BJ (cell line): ENCODE measurements at places on chromosomes 6 and 20.
A peak's percentile ranks its signal among the peaks of the same experiment; 100 is the strongest.

DNA sequence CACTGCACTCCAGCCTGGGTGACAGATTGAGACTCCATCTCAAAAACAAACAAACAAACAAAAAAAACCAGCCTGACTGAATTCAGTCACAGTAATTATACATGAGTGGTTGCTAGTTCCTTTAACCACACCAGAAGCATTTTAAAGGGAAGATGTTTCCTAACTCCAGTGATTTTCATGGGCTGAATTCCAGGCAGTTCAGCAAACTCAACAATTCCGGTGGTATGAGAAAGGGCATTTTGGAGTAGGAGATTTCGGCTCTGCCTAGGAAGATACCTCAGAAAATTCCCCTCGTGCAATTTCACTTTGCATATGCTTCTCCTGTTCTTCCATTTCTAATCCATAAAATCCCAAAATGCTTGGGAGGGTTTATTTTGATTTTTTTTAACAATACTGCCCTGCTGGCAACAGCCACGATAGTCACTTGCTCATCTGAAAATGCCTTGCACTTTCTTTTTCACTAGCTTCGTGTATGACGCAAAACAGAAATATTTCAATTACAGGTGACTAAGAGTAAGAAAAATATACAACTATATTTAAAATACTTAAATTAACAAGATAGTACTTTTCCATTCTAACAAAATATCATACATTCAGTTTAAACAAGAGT, 48.3 kb upstream of the IPCEF1 start:
- no peak for DNase-seq

DNA sequence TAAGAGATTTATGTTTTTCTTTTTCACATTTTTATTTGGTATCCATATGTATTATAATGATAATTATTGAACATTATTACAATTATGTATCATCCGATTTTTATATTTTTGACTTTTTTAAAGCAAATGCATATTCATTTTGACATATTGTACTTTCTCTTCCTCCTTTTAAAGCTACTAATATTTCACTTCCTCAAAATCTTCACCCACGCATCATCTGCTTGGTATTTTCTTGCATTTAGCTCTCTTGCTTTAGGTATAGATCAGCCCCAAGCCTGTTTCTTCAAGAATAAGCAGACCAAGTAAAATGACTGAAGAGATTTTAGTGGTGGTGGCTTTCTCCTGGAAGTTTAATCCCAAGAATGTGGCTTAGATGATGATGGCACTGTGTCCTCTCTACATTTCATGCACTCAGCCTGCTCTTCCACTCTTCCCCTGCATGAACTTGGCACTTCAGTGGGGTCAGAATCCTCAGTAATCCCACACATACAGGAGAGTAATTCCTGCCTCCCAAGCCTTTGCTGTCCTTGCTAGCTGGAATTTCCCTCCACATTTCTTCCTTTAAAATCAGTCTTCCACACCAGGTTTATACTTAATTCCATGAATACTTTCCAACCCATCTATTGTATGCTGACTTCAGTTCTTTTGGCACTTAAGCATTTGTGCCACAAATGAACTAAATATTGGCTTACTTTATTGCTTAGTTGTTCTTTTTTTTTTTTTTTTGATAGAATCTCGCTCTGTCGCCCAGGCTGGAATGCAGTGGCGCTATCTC, 8.2 kb downstream of the NCOA7 start:
- DNase-seq = no peak

DNA sequence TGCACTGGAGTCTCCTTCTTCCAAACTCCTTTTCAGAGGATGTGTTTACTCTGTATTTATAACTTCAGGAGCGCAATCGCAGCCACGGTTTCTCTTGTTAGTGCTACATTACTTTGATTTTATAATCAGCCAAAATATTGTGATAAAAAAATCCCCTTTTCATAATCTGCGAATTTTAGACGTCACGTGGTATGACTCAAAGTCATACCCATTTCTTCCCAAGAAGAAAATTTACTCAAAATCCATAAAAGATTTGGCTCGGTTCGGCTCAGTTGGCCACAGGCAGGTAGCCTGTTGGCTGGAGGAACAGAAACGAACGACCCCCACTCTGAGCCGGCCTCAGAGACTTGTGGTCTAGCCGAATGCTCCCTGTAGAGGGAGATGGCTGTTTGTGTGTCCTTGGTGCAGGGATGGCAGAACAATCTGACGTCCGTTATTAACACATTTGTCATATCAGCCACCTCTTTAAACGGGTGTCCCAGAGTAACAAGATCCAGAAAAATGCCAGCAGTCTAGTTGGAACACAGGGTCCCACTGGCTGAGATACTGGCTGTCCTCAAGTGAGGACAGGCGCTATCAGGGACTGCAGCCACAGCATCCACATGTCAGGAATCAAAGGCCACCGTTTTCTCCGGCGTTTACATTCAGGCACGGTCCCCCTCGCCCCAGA, 247.6 kb downstream of the DLL1 start:
- DNase-seq = no peak

- DNase-seq = no peak
Observed at GRCh38 chr6:119166024-119166784, 87.7 kb upstream of the FAM184A start.

GRCh38 chr6:131400054-131400778, 172.8 kb upstream of the ARG1 start:
- peak; percentile 59 for DNase-seq

- no peak for DNase-seq
Observed at GRCh38 chr20:50136822-50137599, 16.5 kb downstream of the PEDS1 start.

- DNase-seq = no peak
Observed at GRCh38 chr6:147077251-147077650, 127.0 kb upstream of the STXBP5 start.

- no peak for DNase-seq
Observed at GRCh38 chr6:161641175-161641574, 367.3 kb upstream of the AGPAT4 start.

DNA sequence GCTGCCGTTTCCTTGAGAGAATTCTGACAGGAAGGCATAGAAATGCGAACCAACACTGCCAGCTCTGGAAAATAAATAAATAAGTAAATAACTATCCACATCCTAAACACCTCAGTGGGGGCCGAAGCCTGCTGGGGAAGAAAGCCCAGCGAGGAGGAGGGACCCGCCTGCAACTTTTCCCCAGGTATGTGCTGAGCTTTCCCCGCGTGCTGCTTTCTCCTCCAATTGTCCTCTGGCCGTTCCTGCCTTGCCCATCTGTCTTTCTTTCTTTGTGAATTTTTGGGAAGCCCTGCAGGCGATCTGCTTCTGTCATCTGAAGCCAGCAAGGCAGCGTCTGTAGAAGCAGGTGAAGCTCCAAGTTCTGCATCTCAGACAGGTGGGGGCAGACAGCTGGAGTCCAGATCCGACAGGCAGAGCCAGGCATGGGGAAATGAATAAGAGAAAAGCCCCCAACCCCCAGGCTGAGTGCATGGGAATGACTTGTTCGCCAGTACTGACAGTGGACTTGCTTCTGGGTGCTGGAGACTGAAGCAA, 49.2 kb upstream of the IL17A start:
- DNase-seq = no peak

DNA sequence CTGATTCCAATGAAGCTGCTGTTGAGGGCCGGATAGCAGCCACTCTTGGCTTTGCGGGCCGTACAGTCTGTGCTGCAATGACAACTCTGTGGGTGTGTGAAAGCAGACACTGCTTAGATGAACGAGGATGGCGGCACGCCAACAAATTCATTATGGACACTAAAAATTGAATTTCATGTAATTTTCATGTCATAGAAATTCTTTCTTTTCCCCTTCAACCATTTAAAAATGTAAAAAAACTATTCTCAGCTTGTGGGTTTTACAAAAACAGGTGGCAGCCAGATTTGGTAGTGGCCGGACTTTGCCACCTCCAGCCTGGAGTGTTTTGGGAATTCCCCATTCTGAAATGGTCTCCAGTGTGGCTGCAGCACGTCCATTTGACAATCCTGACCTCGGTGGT, 26.0 kb downstream of the MAS1 start:
- no peak for DNase-seq

- no peak for DNase-seq
Observed at GRCh38 chr6:24931296-24931695, 4.5 kb downstream of the RIPOR2 start.

DNA sequence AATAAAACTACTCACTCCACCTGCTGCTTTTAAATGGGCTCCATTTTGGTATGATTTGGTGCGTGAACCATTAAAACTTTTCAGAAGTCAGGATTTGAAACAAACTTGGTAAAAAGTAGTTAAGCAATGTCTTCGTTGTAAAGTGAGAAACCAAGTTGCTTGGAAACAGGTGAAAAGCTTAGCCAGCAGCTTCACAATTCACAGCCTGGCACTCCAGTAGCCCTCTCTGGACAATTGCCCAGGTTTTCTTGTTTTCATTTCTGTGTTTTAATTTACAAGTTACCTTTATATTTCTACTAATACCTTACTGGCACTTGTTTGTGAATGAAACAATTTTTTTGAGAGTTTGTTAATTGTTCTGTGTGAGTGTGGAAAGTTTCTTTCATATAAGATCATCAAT, 12.8 kb downstream of the NT5E start:
- no peak for DNase-seq

DNA sequence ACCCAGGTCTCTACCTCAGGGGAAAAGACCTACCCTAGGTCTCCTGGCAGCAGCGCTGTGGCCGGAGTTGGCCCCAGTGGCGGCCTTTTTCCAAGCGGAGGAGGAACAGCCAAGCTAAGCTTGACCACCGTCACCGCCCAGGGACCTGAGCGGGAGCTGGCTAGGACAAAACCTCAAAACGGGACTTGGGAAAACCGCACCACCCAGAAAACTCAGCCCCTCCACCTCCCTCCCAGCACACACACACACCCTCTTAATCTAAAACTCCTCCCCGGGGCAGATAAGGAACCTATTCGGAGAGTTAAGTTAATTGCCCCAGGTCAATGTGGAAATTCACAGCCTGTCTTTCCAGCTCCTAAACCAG, 2.7 kb upstream of the TRERF1 start:
- no peak for DNase-seq

GRCh38 chr6:34383656-34384320, 8.7 kb downstream of the NUDT3 start:
- DNase-seq = no peak

DNA sequence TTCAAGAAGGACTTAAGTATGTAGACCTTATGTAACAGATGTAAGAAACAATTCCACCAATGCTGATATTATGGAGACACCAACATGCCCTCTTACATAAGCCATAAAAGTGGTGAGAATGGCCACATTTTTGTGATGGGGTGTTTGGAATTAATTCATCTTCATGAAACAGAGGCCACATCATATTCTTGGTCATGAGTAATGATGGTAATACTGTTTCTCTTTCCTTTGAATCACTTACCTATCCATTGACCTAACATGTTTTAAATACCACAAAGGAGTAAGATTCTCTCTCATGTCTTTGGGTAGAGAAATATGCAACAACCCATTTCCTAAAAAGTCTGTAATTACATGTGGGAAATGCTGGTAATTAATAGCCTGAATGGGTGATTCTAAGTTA, 545.4 kb upstream of the FLRT3 start:
- no peak for DNase-seq

DNA sequence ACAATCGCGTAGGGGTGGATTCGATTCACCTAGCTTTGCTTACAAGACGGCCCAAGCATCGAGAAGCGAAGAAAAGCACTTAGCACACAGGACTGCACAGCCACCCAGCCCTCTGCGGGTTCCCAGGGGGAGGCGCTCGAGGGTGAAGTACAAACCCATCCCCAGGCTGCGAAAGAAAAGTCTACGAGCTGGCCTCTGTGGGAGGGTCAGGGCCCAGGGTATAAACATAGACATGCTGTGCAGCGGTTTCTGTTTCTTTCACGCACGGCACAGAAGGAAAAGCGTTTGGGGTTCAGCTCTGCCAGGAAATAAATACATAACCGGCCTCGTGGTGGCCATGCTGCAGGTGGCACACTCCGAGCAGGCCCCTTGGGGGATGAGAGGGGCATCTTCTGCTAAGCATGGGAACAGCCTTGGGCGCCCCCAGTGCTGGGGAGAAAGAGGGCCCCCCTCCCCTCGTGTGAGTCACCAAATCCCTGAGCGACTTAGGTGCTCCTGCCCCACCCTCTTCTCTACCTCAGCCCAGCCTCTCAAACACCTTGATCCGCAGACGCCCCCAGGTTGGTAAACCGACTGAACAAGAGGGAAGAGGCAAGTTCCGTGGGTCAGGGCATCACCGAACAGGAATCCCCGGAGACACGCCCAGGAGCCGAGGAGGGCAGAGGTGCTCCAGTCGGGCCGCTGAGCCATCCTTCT, 91.6 kb upstream of the RIPOR2 start:
- no peak for DNase-seq

- peak; percentile 6 for DNase-seq
Observed at GRCh38 chr20:53162251-53162835, 190.2 kb downstream of the TSHZ2 start.

- no peak for DNase-seq
Observed at GRCh38 chr20:31870726-31871617, 538 bp downstream of the TTLL9 start.

GRCh38 chr6:17292600-17293133, 11.5 kb downstream of the RBM24 start:
- DNase-seq = no peak

- no peak for DNase-seq
Observed at GRCh38 chr6:36235309-36235708, 34.6 kb upstream of the PNPLA1 start.

DNA sequence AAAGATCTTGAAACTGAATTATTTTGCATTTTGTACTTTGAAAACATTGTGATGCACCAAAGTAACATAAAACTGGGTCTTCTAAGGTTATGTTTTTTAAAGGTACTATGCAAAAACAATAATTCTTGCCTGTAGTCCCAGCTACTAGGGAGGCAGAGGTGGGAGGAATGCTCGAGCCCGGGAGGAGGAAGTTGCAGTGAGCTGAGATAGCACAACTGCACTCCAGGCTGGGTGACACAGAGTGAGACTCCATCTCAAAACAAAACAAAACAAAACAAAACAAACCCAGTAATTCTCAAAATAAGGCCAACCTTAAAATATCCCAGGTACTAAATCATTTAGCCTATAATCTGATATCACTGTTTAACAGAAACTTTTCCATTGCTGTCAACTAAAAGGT, 269.6 kb downstream of the KHDC1L start:
- no peak for DNase-seq

DNA sequence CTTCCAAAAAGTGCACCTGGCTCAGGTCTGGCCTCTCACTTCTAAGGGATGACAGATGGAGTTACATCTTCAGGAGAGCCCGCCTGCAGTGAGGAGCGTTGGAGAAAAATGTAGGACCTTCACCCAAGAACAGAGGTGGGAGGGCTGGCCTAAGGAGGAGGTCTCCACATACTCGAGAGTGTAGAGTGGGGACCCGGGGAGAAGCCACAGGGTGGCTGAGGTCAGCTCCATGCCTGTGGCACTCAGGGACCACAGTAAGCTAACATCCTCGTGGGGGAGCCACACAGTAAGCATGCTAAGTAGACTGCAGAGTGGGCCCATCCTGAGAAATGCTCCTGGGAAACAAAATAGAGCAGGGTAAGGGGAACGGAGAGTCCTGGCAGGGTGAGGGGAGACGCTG, 24.0 kb downstream of the AAR2 start:
- no peak for DNase-seq

GRCh38 chr6:42185597-42185996, 9.2 kb downstream of the GUCA1B start:
- no peak for DNase-seq
